ENCODE measurements at places on chromosomes 3 and 15.

- no peak for DNase-seq
Observed at GRCh38 chr3:58607816-58608215, 30.6 kb upstream of the FAM107A start.

DNA sequence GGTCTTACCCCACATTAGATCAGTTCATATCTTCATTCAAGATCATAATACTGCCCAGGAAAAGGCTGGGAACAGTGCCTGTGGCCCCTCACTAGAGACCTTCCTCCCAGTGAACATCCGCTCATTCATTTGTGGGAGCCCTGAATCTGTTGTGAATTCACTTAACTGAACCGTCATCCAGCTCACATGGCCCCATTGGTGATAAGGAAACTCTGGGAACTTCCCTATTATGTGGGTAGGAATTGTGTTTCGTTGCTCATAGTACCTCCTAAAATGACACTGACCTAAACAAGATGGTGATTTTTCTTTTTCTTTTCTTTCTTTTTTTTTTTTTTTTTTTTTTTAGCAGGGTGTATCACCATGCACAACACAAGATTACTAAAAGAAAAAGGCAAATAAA, 6.8 kb upstream of the MESP2 start:
- DNase-seq: no peak

- DNase-seq: no peak
Observed at GRCh38 chr15:33293713-33294334, 16.9 kb upstream of the RYR3 start.

- DNase-seq: no peak
Observed at GRCh38 chr15:34370643-34371042, 3.6 kb upstream of the LPCAT4 start.

DNA sequence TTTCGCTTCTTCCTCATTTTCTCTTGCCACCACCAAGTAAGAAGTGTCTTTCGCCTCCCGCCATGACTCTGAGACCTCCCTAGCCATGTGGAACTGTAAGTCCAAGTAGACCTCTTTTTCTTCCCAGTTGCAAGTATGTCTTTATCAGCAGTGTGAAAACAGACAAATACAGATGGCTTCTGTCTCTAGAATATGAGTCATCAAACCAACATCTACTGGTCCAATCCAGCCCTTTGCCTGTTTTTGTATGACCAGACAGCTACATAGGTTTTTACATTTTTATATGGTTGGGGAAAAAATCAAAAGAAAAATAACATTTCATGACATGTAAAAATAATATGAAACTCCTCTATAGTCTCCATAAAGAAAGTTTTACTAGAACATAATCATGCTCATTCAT, 118.7 kb upstream of the PTPRG start:
- no peak for DNase-seq

GRCh38 chr3:16504242-16504641, 9.3 kb downstream of the RFTN1 start:
- no peak for DNase-seq

GRCh38 chr3:17399586-17399985, 342.8 kb downstream of the TBC1D5 start:
- no peak for DNase-seq

GRCh38 chr3:171769461-171769860, 40.8 kb downstream of the PLD1 start:
- DNase-seq: no peak

- DNase-seq: peak; percentile 20
Observed at GRCh38 chr15:84883916-84884781, at the start of gene SLC28A1. SLC28A1 (plus strand) TSS chr15:84884662; CDS start chr15:84887761, 3,099 bp downstream.

Measured in Calu3 (cell line).